ENCODE measurements at places on chromosomes 7 and 10. TPM values are rescaled to one million over a fixed set of nuclear protein-coding genes. Genes with fewer than 3 reads are reported as not detected.

CTNNA3 gene
- under 0.01 TPM for total RNA-seq

ADAMTS14 gene
- total RNA-seq, result 15.6 TPM

SPOCK2 gene
- total RNA-seq, result 0.16 TPM

TRA2A gene
- 29.8 TPM for total RNA-seq

MRC1 gene
- not detected for total RNA-seq

C7orf33 gene
- not detected for total RNA-seq

CTAGE4 gene
- 1.9 TPM for total RNA-seq
